CD4-positive, alpha-beta T cell treated with Interleukin-1 beta for 1 hour (primary cell): ENCODE measurements at places on chromosomes 1 and 21.

DNA sequence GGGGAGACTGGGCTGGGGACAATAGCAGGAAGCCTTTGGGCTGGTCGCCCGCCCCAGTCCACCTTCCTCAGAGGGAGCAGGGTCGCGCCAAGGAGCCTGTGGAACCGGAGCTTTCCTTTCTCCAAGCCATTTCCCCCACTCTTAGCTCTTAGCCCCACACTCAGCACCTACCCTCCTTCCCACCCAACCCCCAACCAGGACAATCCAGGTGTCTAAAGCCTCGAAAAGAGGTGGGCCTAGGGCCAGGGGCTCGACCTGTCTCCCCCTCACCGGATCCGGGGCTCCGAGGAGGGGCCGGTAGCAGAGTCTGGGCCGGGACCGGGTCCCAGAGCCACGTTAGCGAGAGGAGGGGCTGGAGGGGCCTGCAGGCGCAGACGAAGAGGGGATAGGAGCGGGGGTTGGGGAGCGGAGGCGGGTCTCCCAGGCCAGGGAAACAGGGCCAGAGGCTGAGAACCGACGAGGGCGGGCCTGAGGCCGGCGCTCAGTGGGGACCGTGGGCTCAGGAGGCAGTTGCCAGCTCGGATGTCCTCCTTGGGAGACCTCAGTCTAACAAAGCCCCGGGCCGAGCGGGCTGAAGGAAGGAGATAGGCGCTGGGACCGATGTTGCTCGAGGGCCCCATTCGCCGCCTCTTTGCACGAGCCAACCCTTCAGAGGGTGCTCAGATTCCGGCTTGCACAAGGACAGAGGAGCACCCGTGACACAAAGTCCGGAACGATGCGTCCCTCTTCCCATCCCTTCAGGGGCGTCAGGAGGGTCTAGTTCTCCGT, 943 bp downstream of the SEMA6C start:
- no peak for DNase-seq

DNA sequence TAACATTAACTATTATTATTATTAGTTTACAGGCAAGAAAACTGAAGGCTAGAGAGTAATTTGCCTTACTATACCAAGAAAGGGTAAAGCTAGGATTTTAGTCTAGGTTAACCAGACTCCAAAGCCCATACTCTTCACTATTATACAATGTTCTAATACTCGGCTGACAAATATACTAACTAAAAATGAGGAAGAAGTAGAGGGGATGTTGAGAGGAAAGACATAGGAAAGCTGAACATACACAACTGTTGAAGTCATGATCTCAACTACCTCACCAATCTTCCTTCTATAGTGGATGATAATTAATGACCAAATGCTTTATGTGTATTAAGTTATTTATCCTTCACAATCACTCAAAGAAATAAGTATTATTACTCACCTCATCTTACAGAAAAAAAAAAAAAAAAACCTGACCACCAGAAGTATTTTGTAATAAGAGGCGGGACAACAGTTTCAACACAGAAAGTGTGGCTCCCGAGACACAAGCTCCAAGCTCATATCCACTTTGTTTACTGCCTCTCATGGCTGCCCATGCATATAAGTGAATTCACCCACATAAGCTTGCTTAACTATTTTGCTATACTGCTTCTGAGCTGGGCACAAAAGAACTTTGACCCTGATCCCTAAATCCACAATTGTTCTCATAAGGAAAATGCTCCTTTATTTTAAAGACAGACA, 78.0 kb downstream of the USP1 start:
- DNase-seq: no peak

DNA sequence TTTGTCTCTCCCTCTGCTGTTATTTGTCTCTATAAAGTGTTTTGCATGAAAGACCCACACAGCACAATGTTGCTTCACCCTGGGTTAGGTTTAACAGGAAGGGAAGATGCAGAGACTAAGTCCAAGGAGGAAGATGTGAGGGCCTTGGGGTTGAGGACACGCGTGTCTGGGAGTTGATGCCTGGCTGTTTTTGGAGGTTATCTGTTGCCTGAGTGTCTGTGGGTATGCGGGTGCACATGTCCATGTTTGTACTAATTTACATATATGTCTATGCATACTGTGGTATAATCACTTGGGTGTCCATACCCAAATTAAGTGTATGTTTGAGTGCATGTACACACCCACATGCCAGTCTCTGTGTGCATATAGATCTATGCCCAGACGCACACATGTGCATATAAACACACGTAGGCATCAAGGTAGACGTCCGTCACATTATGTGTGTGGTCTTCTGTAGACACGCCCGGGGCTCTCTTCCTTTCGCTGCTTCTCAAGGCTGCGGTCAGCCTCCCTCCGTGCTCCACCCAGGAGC, 962 bp upstream of the MAN1C1 start:
- no peak for DNase-seq

- no peak for DNase-seq
Observed at GRCh38 chr1:232776526-232777106, 28.6 kb upstream of the MAP10 start.

DNA sequence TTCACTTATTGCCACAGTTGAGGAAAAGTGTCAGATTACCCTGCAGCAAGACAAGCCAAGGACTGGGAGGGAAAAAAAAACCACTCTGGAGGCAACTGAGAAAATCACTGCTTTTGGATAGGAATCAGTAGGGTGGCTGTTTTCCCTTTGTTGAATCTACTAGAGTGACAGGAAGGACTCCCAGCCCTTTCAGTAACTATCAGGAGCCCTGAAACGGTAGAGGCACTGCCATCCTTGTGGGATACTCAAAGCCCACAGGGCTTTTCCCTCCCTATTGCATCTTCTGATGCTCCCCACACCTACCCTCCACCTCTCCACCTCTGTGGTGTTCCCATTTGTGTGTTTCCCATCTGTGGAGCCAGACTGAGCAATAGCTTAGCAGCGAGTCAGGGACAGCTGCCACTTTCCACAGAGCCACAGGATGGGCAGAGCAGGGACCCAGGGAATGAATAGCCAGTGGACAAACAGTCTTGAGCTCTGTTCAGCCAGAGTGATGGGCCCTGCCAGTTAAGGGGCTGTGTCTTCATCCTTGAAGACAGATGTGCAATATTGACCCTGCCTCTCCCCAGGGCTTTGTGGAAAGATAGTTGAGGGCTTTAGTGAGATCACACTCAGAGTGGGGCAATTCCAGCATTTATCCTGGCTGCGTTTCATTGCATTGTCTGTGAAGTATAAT, 13.9 kb downstream of the UBIAD1 start:
- DNase-seq: no peak

GRCh38 chr1:236016782-236017400, 48.0 kb downstream of the NID1 start:
- no peak for DNase-seq

DNA sequence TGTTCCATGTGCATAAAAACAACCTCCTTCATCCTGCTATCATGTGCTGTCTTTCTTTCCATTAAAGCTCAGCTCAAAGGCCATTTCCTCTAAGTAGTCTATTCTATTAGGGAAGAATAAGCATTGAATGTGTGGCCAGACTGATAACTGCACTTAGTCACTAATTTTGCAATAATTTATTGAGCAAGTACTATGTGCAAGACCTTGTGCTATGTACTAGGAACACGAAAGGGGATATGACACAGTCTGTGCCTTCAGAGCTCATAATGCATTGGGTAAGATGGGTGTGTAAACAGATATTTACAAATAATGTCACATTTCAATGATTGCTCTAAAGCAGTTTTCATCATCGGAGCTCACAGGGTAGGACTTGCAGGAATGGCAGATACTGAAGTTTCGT, 54.2 kb downstream of the NMNAT2 start:
- DNase-seq: no peak

GRCh38 chr1:61711969-61712368, 13.0 kb downstream of the TM2D1 start:
- DNase-seq: no peak

GRCh38 chr1:26581287-26581651, 51.7 kb downstream of the RPS6KA1 start:
- no peak for DNase-seq

GRCh38 chr1:40314721-40315238, 2.3 kb downstream of the COL9A2 start:
- DNase-seq: no peak

DNA sequence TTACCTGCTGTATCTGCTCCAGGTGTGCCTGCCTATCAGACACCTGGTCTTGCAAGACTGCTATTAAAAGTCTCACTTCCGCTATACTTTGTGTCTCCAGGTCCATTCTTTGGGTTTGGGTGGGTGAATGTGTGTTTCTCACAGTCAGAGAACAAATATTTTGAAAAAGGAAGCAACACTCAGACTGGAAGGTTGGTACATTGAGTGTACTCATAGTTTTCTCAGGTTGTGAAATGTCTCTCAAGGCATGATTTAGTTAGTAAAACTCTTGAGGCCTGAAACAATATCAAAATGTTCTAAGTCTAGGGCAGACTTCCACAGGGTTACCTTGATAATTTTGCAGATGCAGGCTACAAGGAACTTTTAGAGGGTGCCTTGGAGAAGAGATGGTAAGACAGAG, 429.9 kb upstream of the ZRANB2 start:
- DNase-seq: no peak

- no peak for DNase-seq
Observed at GRCh38 chr1:211551638-211552460, 27.1 kb downstream of the SLC30A1 start.

GRCh38 chr1:154624746-154625643, 17.0 kb upstream of the ADAR start:
- DNase-seq: no peak

DNA sequence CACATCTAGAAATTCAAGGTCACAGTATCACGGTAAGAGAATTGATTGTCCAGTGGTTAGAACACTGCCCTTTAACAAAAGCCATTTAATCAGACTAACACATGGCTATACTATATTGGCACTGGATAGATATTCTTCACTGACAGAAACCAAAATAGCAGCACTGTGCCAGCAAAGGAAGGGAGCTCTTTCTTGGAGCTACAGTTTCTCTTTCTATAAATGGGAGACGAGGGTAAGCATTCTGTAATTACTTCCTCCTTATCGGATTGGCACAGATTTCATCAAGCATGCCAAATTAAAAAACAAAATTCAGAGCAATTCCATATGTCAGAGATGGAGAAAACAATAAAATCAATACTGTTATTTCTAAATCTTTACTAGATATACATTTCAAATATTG, 115.7 kb upstream of the CACYBP start:
- DNase-seq: no peak

DNA sequence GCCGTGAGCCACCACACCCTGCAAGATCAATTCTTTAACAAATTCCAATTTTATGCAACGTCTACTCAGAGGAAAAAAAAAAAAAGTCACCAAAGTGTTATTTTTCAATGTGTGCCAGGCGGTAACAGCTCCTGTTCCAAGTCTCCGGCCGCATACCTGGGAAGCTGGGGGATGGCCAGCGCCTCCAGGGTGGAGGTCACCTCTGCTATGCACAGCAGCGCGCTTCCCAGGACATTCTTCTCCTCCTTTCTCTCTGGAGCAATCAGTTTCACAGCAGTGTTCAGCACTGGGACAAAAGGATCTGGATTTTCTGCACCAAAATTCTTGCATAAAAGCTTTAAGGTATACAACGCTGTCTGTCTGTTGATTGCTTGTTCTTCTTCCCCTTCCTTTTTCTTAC, 34.3 kb downstream of the LGALS8 start:
- DNase-seq: no peak

DNA sequence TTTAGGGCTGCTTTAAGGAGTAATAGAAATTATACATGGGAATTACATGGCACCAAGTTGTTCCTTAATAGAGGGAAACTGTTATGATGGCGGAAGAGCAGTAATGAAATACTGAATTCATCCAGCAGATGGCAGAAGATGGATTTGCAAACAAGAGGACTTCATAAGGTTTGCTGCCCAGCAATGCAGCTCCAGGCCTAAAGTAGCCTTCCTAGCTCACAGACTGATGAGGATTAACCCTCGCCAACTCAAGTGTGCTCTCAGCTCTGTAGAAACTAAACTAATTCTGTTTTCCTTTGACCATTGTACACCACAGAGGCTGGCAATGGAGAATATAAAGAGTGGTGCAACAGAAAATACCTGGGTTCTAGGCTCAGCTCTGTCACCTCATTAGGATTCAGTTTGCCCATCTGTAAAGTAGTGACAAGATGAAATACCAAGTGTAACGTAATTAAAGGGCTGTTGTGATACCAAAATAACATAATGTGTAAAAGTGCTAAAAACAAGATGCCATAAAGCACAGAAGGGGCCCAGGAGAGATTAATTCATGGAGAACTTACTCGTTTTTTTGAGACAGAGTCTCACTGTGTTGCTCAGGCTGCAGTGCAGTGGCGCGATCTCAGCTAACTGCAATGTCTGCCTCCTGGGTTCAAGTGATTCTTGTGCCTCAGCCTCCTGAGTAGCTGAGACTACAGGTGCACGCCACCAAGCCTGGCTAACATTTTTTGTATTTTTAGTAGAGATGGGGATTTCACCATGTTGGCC, 102.4 kb upstream of the SERBP1 start:
- DNase-seq: no peak

DNA sequence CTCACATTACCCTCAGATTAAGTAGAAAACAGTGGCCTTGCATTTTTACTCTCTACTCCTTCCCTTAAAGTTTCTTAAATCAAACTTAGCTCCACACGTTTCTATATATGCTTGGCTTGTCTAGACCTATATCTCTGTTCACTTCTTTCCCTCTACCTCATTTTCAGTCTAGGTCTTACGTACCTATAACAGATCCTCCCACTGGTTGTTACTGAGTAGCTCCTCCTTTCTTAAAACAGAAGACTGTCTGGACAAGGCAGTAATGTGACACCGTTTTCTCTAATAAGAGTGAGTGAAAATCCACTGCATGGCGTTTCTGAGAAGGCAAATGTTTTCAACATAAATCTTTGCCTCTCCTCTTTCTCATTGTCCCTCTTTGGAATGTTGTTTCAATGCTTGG, 211.7 kb upstream of the POGK start:
- no peak for DNase-seq

- DNase-seq: no peak
Observed at GRCh38 chr21:36059823-36060158, 535 bp downstream of the SETD4 start.

DNA sequence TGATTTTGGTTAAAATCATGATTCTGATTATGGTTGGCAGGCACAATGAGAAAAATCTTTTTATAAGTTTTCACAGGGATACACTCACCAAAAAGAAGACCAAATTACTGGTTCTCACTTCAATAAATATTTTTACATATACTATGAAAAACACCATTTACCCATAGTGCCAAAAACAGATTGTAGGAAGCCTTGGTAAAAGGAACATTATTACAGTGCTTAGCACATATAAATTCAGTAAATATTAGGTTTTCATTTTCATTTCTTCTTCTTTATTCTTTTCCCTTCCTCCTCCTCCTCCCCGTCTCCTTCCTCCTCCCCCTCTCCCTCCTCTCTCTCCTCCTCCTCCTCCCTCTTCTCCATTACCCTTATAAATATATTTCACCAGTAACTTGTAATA, 15.8 kb upstream of the SPAG17 start:
- no peak for DNase-seq

DNA sequence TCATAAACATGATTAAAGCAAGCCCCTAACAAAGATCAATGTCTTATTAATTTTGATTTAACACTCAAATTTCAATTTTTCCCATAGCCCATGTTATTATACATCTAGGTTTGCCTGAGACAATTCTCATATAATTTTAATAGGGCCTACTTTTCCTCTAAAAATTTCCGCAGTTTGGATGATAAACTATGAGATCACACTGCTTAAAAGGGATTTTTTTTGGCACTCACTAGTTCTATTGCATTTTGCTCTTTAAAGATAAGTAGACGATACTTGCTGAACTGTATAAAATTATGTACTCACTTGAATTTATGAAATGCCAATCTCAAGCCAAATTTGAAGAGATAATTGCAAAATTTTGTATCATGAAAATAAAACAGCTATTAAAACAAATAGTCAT, 480.4 kb upstream of the ZRANB2 start:
- DNase-seq: no peak
